ENCODE measurements at places on chromosomes 1 and 21.

DNA sequence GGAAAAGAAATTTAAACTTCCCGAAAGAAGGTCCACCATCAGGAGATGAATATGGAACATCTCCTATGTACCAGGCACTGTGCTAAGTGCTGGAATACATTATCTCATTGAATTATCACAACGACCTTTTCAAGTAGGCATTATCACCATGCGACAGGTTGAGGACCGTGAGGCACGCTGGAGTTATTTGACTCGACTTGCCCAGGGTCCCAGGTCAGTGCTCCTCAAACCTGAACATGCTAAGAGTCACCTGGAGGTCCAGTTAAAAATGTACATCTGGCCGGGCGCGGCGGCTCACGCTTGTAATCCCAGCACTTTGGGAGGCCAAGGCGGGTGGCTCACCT is 15.9 kb upstream of the AGTRAP start:
- DNase-seq, result no peak

- DNase-seq, result no peak
Observed at GRCh38 chr1:21946836-21947587, 9.9 kb upstream of the HSPG2 start.

GRCh38 chr21:42609811-42610210 is 43.6 kb upstream of the PDE9A start:
- DNase-seq, result no peak

GRCh38 chr1:77308889-77309621 is 27.2 kb downstream of the AK5 start:
- DNase-seq, result no peak

DNA sequence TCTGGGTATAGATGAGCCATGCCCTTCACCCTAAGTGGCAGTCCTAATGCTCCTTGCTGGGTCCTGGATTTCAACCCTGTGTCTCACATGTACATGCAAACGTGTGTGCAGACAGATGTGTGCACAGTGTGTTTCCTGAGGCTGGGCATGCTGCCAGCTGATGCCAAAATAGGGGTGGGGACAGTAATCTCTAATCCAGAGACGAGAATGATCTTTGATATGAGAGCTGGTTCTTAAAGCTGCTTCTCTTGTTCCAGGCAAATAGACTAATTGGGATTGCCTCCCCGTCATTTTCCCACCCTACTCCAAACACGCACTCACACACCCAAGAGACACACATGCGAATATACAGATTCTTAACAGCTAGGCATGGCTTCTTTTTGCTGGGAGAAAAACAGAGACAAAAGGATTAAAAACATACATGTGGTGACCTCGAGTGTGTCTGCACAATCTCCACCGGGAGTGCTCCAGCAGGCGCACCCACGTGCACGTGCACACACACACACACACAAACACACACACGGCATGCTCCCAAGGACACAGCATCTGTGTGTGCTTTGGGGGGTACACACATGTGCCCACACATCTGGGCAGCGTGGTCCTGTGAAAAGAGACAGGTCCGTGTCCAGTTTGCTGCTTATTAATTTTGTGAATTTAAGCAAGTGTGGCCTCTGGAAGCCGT is 102.1 kb upstream of the ZBTB40 start:
- DNase-seq, result no peak

DNA sequence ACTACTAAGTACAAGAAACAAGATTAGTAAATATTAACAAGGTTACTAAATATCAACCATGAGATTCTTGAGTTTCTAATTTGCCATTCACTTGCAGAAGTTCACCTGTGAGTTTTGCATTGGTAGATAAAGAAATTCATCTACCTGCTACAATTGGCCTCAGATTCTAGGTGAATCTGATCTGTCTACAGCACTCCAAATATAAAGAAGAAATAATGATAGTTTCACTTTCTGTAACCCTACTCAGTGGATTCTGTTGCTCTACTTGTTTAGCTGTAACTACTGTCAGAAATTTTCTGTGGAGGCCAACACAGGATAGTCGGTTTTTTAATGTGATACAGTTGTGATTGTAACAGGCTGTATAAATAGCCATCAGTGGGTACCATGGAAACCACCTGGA is 118.6 kb downstream of the NR5A2 start:
- no peak for DNase-seq

- no peak for DNase-seq
Observed at GRCh38 chr1:242132121-242132817, 133.4 kb upstream of the MAP1LC3C start.

- DNase-seq, result no peak
Observed at GRCh38 chr1:7842517-7842916, 10.3 kb downstream of the UTS2 start.

DNA sequence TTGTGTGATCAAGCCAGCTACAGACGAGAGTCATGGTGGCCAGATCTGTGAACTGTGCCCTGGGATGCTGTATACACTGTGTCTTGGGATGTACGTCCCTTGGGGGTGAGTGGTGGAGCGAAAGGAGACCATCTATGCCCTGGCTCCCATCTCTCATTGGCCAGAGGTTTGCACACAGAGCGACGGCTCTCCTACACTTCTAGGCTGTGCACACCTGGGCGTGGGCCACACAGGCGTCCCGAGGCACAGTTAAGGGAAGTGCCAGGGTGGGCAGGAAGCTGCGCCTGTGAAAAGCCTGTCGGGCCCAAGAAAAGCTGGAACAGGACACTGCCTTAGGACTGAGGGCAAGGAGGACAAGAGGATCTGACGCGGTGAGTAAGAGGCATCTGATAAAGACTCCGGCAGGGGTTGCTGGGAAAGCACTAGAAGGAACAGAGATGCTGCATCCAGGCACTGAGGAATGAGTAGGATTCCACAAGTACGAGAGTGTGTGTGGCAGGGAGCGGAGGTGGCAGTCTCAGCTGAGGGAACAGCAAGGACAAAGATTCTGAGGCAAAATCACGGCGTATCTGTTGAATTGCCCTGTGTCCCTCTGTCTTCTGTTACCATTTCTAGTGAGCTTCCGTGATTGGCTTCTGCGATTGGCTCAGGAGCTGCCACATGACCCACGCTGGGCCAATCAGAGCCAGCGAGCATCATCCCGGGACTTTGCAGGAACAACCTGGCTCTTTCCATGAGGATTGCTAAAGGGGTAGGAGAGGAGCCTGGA is 67.9 kb upstream of the ZBTB40 start:
- DNase-seq, result no peak

- no peak for DNase-seq
Observed at GRCh38 chr1:154605534-154605933, 2.5 kb downstream of the ADAR start.

DNA sequence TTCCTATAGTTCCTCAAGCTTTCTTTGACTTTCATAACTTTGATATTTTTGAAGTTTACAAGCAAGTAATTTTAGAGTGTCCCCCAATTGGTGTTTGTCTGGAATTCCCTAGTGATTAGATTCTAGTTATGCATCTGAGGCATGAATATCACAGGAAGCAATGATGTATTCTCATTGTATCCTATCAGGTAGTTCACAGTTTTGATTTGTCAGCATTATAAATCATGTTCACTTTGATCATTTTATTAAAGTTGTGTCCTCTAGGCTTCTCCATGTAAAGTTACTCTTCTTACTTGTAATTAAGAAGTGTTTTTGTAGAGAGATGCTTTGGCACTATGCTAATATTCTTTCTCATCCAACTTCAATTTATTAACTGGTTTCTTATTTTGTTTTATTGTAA is 53.0 kb downstream of the TYW3 start:
- DNase-seq, result no peak

GRCh38 chr1:99843760-99844159 is 6.4 kb upstream of the AGL start:
- DNase-seq, result peak; percentile 40

- DNase-seq, result no peak
Observed at GRCh38 chr1:229803626-229804217, 177.7 kb downstream of the URB2 start.

- DNase-seq, result no peak
Observed at GRCh38 chr1:160149716-160150115, 1.7 kb upstream of the ATP1A4 start.

DNA sequence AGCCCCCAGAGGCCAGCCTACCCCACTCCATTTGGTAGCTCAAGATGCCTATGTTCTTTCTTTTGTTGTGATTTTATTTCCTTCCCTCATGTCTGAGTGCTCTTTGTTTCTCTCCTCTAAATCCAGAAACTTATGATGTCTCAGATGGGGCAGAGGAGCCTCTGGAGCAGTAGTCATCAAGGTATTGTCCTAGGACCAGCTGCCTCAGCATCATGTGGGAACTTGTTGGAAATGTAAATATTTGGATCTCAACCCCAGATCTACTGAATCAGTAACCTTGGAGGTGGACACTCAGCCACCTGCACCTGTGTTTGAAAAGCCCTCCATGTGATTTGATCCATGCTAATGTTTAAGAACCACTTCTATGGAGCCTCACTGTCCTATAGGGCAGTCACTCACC is 593.1 kb upstream of the PLXNA2 start:
- DNase-seq, result no peak

- DNase-seq, result no peak
Observed at GRCh38 chr1:172549621-172550280, 16.8 kb downstream of the SUCO start.

GRCh38 chr1:109595531-109595930 is 23.9 kb downstream of the GNAT2 start:
- DNase-seq, result no peak

DNA sequence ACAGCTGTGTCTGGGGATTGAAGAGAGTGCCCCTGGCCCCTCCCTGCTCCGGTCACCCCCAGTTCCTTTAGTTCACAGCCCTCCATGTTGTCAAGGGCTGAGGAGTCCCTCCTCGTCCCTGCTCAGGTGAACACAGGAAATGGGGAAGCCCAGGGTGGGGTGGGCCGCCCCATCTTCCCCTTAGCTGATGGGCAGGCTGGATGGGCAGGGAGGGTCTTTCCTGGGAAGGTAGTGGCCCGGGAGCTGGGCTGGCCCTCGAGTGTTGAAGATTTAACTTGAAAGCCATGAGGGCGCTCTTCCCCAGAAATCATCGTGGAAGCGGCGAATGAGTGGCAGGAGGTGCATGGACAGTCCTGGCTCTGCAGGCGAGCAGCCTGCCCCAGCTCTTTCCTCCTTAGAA is 18.3 kb upstream of the NPHP4 start:
- no peak for DNase-seq

DNA sequence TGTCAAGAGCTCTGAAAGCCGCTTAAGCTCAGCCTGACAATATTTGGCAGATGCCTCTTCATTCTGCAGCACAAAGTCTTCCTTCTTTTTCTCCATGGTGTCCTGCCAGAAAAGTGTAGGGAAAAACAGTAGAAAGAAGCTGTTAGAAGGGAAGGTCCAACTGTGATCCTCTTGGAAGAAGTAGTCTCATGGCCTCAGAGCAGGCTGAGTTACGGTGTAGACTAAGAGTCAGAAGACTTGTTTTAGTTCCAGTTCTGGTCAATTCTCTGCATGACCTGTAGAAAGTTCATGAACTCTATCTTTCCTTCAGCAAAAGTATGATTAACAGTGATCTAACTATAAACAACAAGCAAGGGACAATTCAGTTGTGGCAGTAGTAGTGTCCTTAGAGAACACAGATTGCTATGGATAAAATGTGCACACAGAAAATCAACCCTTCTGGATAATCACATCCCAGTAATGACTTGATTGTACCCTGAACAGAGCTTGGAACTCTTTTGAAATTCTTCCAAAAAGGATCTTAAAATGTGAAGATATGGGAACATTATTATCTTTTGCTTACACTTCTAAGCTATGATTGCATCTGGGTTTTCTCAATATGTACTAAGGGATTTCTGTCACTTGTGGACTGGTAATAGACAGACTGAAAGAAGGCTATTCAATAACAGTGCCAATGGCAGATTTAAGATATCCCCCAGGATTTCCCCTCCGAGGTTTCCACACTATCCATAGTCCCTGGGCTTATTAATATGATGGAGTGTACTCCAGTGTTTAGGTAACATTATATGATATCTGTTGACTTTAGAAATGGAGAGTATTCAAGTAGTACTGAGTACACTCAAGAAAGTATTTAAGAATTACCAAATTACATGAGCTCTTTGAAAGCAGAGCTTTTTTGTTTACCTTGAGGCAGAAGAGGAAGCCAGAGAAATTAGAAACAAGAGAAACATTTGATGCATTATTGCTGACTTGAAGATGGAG is 22.1 kb upstream of the GBP2 start:
- no peak for DNase-seq

- DNase-seq, result peak; percentile 30
Observed at GRCh38 chr1:201019321-201019977, 4.1 kb downstream of the KIF21B start.

- no peak for DNase-seq
Observed at GRCh38 chr1:15063346-15063745, 90.2 kb upstream of the TMEM51 start.

GRCh38 chr1:55146781-55147180 is 68.4 kb downstream of the USP24 start:
- no peak for DNase-seq

- no peak for DNase-seq
Observed at GRCh38 chr1:177246710-177247580, 76.2 kb downstream of the BRINP2 start.
